ENCODE measurements at places on chromosomes 7 and 10.
A peak's percentile ranks its signal among the peaks of the same experiment; 100 is the strongest.

- no peak for DNase-seq
These were observed 255.6 kb downstream of the OTUD1 start for GRCh38 chr10:23694446-23694920.

- DNase-seq, result peak; percentile 33
These were observed 1.7 kb upstream of the UPP1 start for GRCh38 chr7:48087349-48087748.

GRCh38 chr10:129629911-129630310 is 162.9 kb downstream of the MGMT start:
- DNase-seq, result no peak

DNA sequence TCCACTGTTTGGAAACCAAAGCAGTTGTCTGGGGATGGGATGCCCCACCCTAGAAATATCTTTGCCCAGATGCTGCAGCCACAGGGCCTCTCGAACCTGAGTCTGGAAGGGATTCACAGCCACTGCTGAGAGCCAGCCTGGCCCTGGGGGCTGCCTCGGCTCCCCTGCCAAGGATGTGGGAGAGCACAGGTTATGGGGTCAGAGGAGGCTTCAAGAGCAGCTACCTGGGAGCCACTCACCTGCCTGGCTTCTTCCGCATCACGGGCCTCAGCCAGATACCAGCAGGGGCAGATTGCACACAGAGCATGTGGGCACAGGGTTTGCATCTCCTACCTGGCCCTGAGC is 5.4 kb upstream of the PWWP2B start:
- no peak for DNase-seq

GRCh38 chr7:36614959-36615358 is 109.3 kb downstream of the AOAH start:
- DNase-seq, result no peak

- no peak for DNase-seq
These were observed 283.4 kb upstream of the AOAH start for GRCh38 chr7:37007691-37008090.

DNA sequence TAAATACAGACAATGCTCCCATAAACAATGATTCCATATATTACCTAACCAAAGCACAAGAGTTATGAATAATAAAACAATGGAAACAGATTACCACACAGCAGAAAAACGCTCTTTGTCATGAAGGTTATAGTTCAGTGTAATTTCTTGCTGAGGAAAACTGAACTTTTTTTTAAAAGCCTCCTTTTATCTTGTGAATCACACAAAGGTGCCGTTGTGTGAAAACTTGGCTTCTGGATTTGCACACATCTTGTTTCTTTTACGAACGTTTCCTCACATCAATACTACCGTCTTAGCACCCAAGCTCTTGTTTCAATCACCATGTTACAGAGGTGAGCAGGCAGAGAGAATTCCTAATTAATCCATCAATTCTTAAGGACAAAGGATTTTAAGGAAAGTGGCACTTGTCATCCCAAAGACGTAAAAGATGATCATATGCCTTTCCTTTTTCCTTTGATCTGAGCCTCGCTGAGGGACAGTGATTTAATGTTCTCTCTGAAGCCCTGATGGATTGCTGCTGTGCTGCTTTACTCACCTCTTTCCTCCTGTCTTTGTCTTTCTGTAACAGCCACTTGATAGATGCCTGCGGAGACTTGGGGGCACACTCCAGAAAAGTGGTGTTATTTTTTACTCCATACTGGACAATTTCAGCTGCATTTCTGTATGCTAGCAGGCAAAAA is 110.1 kb downstream of the CD36 start:
- DNase-seq, result no peak

DNA sequence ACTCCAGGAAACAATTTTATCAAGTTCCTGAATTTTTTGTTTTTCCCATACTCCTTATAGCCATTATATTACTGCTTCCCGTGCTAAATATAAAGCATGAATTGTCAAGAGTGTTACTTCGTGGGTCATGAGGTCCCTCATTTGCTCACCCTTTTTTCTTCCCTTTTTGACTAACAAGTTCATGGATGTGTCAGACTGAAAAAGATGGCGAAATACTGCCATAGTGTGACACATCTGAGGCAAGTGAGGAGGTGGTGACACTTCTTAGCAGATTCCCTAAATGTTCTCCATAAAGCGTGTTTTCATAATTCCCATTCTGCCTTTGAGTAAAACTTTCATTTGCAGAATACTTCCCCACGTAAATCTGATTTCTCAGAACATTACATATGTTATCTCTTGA is 269.6 kb upstream of the FZD1 start:
- no peak for DNase-seq

DNA sequence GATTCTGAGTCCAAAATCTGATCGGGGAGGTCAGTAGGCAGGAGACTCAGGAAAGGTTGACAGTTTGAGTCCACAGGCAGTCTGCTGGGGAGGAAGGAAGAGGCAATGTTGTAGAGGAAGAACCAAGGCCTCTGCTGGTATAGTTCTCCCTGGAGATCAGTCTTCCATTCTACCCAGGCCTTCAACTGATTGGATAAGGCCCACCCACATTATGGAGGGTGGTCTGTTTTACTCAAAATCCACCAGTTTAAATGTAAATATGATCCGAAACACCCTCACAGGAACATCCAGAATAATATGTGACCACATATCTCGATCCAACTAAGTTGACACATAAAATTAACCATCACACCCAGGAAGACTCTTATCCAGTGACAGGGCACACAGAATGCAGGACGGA is 425.3 kb upstream of the ZMIZ1 start:
- DNase-seq, result no peak

- DNase-seq, result no peak
These were observed 2.4 kb downstream of the ZNRF2 start for GRCh38 chr7:30286749-30287148.
